Fibroblast of skin of left biceps (primary cell): ENCODE measurements at places on chromosomes 1 and 21.

GRCh38 chr21:16476056-16476825 is 746.5 kb downstream of the USP25 start:
- peak; percentile 10 for DNase-seq

DNA sequence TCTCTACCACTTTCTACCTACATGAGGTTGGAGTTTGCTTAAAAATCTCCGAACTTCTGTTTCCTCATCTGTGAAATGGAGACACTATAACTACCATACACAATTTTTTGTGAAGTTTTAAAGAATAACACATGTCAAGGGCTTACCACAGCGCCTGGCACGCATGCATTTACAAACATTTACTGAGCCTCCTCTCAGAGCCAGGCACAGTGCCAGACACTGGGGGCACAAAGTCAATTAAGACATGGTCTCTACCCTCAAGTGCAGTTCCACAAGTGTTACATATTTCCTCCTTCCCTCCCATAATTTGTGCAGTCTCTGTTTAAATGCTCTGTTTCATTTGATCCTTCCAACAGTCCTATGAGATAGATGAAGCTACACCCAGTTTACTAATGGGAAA is 356.4 kb upstream of the ESRRG start:
- no peak for DNase-seq

DNA sequence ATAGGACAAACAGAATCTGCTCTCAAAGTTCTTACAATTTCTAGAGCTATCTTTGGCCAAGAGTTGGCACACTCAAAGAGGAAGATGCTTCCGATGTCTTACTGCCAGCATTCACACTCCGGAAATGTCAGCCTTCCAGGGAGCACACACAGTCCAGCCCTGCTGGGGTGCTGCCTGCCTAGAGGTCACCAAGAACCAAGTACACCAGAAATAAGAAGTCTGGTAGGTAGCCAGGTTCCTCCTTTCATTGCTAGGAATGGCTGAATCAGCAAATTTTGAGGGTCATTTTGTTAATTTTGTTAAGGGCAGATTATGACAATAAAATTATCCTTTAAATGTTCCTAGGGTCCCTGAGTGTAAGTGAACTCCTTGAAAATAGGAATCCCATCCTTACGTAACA is 77.5 kb downstream of the PLPP3 start:
- no peak for DNase-seq

- no peak for DNase-seq
These were observed 758 bp downstream of the NAXE start for GRCh38 chr1:156592158-156592909.

DNA sequence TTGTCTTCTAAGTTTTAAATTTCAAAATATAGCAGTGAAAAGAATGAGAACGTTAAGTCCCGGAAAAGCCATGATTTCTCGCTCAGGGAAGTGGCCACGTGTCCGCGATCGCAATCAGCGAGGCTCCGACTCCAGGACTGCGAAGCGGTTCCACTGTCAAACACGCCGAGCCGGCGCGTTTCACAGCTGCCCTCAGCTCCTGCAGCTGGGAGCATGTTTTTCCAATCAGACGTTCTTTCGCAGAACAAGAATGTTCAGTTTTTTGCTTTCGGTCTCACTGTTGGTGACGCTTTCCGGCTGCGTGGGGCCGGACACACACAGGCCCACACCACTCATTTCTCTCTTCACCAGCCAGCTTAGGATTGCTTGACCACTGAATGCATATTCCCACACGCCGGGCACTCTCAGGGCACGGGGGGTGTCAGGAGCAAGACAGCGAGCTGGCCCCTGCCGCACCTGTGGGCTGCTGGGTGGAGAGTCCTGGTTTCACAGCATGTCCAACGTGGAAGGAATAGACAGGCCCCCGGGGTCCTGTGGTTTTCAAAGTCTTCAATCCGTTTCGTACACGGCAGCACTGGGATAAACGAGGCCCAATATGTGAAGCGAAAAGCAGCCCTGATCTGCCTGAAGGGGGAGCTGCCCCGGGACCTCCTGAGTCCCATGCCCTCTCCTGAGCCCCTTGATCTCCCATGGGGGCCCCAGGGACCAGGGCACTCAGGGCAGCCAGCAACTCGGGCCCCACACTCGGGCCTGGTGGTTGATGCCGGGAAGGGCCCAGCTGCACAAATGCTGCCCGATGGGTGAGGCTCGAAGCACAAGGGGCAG is 47.3 kb upstream of the COL18A1 start:
- DNase-seq: no peak

DNA sequence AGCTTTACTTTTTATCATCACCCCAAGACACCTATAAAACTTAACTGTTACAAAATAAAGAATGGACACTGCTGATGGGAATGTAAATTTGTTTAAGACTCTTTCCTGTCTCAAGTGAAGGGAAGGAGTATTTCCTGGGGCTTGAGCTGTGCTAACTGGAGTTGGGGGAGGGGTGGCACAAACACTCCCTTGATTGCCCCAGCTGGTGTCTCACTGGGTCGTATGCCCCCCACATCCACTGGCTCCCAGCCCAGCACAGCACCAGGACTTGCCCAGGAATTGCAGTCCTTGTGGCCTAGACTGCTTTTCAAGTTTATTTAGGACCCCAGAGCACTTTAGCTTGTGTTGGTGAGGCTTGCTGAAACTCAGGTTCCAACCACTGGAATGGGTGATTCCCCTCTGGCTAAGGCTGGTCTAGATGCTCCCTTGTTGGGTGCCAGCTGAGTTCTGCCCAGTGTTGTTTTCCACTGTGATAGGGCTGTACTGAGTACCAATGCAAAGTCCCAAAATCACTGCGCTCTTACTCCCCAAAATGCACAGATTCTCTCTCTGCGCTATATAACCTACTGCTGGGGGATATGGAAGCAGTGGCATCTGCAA is 49.1 kb upstream of the DR1 start:
- DNase-seq: no peak

GRCh38 chr1:212281590-212281989 is 3.6 kb upstream of the PPP2R5A start:
- peak; percentile 60 for DNase-seq

DNA sequence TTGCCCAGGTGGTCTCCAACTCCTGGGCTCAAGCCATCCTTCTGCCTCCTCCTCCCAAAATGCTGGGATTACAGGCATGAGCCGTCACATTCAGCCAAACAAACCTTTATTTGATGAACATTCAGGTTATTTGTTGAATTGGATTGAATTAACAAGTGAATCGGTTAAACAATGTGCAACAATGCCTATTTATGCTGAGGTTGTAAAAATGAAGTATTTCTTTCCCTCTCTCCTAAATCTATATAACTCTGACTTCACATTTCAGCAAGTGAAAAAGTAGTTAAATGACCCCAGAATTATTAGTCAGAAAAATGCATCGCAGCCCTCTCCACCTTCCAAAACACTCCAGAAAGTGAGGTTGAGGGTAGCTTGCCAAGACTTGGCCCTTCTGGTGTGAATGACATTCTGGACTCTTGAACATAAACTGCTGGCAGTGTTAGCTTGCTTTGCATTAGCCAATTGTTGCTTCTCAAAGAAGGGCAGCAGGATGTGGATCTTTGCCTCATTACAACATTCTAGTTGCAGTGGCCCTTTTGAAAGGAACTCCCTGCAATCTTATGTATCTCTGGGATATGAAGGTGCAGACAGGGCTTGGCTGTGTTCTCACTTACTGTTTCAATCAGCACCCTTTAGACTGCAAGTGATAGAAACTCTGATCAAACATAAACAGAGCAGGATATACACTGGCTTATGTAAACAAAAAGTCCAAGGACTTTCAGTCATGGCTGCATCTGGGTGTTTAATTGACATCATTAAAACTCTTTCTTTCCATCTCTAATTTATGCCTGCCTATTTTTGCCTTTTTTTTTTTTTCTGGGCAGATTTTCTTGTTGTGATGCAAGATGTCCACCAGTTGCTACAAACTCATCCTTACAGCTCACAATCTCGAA is 22.4 kb downstream of the EDN2 start:
- no peak for DNase-seq

GRCh38 chr1:81781749-81782148 is 19.0 kb upstream of the ADGRL2 start:
- DNase-seq: no peak

- peak; percentile 31 for DNase-seq
These were observed 11.5 kb downstream of the KNCN start for GRCh38 chr1:46539972-46540371.

- no peak for DNase-seq
These were observed 43.8 kb downstream of the KIRREL1 start for GRCh38 chr1:158037008-158037865.

- no peak for DNase-seq
These were observed 8.1 kb upstream of the TSPAN1 start for GRCh38 chr1:46166521-46167462.

DNA sequence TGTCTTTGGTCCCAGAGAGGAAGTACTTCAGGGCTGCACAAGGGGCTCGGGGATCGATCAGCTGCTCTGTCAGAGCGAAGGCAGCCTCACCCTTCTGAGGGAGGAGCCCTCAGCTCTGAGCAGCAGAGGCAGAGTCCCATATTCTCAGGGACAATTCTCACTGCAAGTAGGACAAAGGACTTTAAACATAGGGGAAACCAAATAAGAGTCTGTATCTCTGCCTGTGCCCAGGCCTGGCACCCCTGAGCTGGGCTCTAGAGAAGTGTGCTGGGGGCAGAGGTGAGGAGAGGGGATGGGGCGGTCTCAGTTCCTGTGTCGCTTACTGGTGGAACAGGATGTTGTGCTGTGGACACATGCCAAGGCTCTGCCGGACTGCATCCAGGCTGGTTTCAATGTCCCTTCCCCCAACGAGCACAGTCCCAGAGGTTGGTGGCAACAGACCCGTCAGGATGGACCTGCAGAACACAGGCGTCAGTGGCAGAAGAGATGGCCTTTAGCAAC is 76.6 kb downstream of the ABCA4 start:
- DNase-seq: no peak

GRCh38 chr1:206895837-206896242 is 1.4 kb upstream of the IL24 start:
- DNase-seq: no peak

GRCh38 chr1:22563671-22564602 is 648 bp downstream of the EPHA8 start:
- no peak for DNase-seq

- no peak for DNase-seq
These were observed 20.7 kb downstream of the BACE2 start for GRCh38 chr21:41188486-41189149.

DNA sequence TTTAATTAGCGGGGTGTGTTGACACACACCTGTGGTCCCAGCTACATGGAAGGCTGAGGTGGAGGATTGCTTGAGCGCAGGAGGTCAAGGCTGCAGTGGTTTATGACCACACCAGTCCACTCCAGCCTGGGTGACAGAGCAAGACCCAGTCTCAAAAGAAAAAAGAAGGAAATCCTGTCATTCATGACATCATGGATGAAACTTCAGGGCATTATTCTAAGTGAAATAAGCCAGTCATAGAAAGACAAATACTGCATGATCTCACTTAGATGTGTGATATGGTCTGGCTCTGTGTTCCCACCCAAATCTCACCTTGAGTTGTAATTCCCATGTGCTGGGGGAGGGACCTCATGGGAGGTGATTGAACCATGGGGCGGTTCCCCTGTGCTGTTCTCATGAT is 82.6 kb downstream of the MT1HL1 start:
- no peak for DNase-seq

DNA sequence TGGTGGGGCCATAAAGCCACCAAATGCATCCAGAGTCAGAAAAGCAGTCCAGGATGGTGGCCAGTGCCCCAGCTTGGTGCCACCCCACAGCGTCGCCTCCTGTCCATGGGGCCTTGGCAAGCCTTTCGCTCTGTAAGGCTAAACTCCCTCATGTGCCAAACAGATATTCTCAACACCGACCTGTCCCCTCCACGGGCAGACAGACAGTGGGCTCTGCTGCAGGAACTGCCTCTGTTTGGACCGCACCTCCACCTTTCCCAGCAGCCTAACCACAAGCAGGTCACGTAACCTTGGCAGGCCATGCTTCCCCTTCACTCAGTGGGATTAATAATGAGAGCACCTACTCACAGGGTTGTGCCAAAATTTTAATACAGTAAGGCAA is 11.7 kb downstream of the RUNX1 start:
- DNase-seq: no peak

DNA sequence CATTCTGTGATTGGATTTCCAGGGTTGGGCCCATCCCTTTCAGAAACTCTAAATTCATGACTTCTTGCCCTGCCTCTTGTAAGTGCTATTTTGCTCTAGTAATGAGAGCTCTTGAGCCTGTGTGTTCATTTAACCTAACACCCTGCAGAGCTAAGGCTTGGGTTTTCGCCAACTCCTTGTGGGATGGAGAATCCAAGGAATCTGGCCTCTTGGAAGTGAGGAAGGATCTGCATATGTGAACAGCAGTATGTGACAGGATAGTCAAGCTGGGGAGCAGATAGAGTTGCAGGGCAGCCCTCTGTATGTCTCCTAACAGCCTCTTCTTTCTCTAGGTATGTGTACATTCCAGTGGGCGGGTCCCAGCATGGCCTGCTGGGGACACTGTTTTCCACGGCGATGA is 258.9 kb downstream of the HHAT start:
- peak; percentile 85 for DNase-seq

DNA sequence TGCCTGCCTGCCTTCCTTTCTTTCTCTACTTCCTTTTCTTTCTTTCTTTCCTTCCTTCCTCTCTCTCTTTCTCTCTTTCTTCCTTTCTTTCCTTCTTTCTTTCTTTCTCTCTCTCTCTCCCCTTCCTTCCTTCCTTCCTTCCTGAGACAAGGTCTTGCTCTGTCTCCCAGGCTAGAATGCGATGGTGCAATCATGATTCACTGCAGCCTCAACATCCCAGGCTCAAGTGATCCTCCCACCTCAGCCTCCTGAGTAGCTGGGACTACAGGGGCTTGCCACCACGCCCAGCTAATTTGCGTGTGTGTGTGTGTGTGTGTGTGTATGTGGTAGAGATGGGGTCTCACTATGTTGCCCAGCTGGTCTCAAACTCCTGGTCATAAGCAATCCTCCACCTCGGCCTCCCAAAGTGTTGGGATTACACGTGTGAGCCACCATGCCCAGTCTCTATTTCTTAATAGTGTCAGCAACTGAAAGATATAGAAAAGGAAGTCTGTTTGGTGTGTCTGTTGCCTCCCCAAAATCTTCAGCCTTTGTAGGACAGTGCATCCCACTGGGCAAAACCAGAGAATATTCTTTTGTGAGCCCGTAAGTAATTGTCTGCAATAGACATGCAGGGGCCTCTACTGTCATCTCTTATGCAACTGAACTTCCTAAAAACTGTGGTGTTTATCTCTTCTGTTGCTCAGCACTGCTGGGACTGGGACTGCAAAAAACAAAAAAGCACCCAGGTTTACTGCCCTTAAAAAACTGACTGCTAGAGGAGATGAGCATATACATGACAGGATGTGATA is 20.9 kb upstream of the RAB4A start:
- DNase-seq: no peak

DNA sequence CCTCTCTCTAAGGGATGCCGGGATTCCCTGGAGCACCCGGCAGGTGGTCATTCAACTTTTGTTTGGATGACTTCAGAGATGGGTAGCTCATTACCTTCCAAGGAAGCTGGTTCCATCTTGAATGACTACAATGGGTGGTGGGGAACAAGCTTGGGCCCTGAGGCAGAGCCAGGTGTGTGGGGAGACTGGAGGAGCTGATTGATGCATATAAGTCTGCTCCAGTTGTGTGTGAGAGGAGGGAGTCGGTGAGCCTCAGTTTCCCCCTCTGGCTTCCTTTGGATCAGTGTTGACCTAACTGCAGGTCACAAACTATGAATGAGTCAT is 133.8 kb upstream of the ZBTB40 start:
- DNase-seq: no peak

- no peak for DNase-seq
These were observed 949.3 kb downstream of the MRPL39 start for GRCh38 chr21:24658026-24658425.

GRCh38 chr1:5563861-5564577 is 428.2 kb downstream of the NPHP4 start:
- no peak for DNase-seq

GRCh38 chr1:222034790-222035189 is 292.9 kb upstream of the DUSP10 start:
- no peak for DNase-seq
